ENCODE measurements at places on chromosomes 1 and 21.

GRCh38 chr1:93608187-93609109 lies 73.2 kb downstream of the BCAR3 start:
- DNase-seq: no peak

- no peak for DNase-seq
Observed at GRCh38 chr1:44650159-44650831, 24.0 kb downstream of the TMEM53 start.

DNA sequence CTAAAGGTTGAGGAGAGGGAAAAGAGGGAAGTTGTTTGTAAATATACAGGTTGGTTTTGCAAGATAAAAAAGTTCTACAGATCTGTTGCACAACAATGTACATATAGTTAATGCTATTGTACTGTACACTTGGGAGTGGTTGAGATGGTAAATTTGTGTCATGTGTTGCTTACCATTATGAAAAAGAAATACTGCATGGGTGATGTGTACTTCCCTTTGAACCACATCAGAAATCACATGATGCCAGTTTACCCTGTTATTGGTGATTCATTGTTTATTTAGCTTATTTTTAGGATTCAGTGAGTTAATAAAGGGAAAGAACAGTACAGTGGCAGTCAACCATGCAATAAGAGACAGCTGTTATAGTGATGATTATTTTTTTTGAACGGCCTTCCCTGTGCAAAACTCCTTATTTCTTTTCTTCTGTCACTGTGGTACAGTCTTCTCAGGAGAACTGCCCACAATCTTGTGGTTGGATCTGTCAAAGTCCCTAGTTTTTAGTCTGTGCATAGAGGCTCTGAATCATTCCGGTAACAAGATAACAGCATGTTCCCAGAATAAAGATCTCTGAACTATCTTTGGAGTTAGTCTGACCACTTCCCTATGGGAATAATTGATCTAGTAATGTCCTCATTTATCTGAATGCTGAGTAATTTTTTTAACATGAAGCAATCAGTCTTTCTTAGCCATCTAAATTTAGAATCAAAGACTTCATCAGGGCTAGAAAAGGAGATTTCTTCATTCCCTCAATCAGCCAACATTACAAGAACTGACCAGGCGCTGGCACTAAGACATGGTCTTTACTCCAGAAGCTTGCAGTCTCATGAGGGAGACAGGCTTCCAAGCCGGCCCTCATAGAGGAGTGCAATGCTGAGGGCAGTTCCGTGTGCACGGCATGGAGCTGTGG lies 84.2 kb downstream of the SH3GLB1 start:
- no peak for DNase-seq

- DNase-seq: no peak
Observed at GRCh38 chr21:38908537-38908936, 102.8 kb downstream of the ETS2 start.
